ENCODE measurements at places on chromosomes 1 and 21.

DNA sequence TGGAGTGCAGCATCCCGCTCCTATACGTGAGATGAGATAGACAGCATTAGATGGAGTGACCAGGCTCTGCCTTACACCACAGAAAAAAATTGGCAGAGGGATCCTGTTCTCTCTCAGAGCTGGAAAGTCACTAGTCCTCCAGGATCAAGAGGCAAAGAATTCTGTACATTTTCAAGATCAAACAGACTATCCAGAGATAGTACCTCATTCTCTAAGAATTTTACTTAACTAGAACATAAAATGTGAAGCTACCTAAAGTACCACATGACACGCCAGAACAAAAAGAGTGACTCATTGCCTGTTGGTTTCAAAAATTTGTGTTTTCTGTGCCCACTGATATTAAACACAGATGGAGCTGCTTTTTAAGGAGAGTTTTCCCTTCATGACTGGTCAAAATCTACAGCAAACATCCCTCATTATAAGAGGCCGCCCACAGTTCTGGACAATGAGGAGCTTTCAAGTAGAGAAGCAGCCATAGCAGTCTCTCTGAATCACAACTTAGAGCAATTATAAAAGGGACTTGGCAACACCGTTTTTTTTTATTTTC lies 32.3 kb downstream of the CD160 start:
- no peak for DNase-seq

DNA sequence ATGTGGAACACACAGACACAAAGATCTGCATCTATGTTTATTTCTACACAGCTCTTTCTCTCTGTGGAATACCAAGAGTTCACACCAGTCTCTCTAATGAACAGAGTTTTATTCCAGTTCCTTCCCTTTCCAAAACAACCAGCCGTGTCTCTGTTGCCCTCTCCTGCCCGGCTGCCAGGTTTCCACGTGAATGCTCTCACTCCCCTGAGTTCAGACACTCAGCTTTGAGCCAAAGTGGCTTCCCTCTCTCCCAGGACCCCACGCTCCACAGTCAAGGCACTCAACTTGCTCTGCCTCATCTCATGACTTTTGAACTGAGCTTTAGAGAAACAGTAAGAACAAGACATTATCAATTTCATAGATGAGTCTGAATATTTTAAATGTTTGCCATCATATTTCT lies 488.9 kb downstream of the SMYD3 start:
- no peak for DNase-seq

DNA sequence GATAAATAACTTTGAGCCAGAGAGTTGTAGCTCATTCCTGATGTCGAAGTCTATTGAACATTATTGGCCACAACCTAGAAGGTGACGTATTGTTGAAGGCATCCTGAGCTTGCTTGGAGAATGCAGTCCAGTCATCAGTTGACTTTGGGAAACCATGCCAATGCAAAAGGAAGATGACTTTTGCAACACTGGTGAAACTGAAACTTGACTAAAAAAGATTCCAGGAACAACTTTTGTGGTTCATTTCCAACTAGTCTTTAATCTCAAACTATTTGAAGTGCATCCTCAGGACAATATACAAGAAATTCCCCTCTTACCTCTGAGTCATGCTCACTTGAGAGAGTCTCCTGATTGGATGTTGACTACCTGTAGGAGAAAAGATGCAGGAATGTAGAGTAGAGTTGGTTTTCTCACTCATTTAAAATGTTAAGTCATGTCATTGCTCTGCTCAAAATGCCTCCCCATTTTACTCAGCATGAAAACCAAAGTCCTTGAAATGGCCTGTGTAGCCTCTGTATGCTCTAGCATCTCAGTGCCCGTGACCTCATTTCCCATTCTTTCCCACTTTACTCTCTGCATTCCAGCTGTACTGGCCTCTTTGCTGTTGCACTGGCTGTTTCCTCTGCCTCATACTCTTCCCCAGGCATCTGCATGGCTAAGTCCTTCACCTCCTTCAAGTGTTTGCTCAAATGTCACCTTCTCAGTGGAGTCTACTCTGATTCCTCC lies 24.4 kb upstream of the LEPR start:
- DNase-seq, result no peak

DNA sequence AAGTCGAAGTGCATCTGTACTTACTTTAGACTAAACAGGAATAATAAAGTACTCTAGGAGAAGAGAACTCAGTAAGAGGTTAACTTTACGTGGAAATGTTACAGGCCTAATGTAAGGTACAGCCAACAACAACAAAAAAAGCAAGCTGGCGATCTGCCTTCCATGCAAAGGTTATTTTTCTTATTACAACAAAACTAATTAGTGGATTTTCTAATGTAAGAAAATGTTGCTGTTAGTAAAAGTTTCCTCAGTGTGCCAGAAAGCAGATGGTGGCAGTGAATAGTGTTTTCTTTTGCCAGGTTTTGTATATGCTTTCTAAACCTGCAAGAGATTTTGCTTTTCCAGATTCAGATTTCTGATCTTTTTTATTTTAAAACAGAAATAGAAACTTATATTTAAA lies 179.2 kb downstream of the NFIA start:
- DNase-seq, result no peak

- no peak for DNase-seq
Observed at GRCh38 chr1:3078430-3078861, 9.4 kb downstream of the PRDM16 start.

GRCh38 chr1:211485480-211485857 lies 6.5 kb downstream of the RD3 start:
- no peak for DNase-seq

DNA sequence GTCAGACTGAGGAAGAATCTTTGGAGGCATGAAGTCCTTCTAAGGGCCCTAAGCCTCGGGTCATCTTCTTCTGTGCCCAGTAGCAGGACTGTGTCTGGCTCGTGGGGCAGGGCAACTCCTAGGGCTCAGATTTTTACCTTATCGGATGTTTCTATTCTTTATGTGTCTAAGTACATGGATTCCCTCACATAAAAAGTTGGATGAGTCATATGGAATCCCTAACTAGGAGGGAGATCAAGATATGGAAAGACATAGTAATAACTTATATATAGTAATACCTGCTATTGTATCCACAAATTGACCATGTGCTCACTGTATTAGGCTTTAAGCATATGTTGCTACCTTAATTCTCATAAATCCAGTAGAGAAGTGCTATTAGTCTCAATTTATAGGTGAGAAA lies 364.5 kb upstream of the CAMK1G start:
- DNase-seq, result no peak

DNA sequence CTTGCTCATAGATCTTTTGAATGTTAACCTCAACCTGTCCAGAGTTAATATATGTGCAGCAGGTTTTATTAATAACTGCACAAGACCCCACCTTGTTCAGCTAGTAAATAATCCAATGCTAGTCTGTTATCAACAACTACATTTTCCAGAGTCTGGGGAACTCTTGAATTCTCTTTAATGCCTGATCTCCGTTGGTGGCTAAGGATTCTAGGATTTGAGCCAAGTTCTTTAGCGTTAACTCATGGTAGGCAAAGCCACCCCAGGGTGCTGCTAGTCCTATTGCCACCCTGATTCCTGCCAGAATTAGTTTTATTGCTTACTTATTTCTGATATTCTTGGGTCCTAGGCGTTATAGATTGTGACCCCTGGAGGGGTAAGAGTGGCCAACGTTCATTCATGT lies 12.8 kb downstream of the BACE2 start:
- DNase-seq, result no peak

DNA sequence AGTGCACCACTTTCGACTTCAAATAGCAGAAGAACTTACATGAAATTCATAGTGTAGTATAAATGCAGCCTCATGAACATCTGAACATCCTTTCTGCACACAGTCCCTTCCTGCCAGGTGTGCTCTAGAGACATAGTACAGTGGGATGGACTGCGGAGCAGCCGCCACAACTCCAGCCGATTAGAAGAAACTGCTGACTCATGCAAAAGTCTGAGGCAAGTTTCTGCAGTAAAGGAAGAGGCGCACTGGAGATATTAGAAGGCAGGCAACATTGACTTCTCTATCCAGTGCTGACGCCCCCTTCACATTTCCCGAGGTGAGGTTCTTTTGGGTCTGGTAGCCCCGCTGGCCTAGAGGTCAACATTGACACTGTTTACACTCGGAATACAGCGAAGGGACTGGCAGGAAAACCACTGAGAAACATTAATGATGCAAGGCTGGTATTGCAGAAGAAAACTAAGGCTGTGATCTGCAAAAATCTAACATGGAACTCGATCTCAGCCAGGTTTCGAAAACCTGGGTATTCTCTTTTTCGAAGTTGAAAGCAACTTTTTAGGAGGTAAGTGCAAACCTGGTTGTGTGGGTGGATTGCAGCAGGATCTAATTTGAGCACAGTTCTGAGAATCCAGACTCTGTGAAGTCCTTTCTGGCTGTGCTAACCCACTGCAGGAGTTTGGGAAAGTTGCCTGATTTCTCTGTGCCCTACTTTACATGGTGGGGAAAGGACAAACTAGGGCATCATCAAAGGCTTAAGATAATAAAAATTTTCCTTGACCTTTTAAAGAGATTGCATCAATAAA lies 90.7 kb downstream of the CDC7 start:
- DNase-seq, result peak; percentile 75

GRCh38 chr1:202599669-202600431 lies 110.4 kb downstream of the SYT2 start:
- DNase-seq, result no peak

GRCh38 chr1:184743062-184743756 lies 11.4 kb downstream of the EDEM3 start:
- DNase-seq, result no peak

- peak; percentile 1 for DNase-seq
Observed at GRCh38 chr1:181936269-181936668, 125.2 kb downstream of the ZNF648 start.

DNA sequence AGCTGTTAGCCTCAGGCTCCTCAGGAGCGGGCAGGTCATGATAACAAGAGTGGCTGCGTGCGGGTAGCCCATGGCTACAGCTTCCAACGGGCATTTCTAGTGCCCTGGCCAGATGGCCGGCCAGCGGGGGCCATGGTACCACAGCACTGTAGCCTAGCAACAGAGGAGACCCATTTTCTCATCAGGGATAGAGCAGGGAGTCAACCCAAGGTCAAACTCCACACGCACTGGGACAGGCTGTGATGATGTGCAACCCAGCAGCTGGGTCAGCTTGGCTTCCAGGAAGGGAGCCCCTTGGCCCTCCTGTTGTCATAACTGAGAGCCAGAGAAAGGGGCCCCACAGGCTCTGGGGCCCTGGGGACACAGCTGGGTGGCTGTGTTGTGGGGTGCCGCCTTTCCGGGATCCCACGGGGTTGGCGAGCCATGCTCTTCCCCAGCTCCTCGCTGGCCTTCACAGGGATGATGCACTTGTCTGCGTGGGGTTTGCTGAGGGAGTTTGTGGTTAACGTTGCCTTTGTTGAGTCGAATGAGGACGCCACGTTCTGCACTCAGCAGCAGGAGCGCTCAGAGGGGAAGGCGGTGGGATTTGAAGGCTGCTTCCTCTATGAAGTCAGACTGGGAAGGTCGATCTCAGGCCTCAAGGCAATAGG lies 46.3 kb downstream of the COL18A1 start:
- DNase-seq, result no peak

DNA sequence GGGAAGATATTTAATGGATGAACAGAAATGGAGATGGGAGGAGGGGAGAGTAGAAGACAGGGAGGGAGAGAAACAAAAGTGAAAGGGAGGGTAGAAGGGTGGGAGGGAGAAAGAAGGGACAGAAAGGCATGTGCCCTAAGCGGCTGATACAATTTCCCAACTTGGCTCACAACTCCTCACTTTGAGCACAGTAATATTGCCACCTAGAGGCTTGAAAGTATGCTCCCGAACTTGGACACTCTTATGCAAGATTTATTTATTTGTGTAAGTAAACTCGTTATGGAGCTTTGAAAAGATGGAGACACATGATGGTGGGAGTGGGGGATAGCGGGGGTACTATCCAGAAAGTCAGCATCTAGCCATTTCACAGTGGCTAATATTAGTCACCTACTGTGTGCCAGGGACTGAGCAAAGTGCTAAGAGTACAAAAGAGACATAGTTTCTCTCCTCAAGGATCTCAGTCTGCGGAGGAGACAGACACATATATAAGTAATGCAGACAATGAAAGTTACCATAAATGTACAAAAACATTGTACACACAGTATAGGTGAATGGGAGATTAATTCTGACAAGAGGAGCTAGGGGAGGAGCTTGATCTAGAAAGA lies 189.7 kb downstream of the SEC16B start:
- no peak for DNase-seq

DNA sequence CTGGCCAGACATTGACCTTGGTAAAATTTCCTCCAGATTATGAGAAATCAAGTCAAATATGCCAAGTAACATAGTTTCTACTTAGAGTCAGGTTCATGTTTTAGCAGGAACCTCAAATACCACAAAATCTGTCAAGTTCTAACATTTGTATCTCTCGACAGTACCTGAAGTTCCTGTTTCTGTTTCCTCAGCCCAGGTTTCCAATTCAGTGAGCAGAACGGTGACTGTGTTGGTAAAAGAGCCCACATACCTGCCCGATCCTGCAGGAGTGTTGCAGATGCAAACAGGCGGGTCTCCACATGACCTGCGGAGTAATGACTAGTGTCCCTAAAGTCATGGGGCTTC lies 57.9 kb upstream of the LGALS8 start:
- no peak for DNase-seq

DNA sequence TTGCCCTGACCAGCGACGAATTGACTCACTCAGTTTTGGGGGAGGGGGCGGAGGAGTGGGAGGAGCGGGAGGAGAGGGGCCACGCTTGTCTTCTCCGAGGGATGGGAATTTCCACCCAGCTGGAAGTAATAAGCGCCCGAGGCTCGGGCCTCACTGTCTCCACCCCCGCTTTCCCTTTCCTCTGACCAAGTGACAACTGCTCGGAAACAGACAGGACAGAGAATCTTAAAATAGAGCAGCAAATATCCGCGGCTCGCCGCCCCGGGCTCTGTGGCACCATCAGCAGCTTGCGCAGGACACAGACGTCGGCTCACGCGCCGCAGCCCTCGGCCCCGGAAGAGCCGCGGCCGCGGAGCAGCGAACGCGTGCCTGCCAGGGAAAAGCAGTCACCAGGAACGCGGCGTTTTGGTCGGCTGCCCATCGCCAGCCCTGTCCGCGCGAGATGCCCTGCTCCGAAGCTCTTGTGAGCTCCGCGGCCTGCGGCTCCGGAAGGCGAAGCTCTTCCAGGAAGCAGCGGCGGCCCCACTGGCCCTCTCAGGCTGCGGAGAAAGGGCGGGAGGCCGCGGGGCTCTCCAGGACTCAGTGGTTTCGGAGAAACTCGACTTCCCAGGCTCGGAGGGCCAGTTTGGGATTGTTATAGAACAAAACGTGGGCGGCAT lies 10.7 kb upstream of the RGS16 start:
- DNase-seq, result peak; percentile 67

GRCh38 chr1:153919876-153920852 lies 2.6 kb downstream of the GATAD2B start:
- no peak for DNase-seq

GRCh38 chr21:21807598-21807903 lies 809.3 kb downstream of the NCAM2 start:
- DNase-seq, result no peak

DNA sequence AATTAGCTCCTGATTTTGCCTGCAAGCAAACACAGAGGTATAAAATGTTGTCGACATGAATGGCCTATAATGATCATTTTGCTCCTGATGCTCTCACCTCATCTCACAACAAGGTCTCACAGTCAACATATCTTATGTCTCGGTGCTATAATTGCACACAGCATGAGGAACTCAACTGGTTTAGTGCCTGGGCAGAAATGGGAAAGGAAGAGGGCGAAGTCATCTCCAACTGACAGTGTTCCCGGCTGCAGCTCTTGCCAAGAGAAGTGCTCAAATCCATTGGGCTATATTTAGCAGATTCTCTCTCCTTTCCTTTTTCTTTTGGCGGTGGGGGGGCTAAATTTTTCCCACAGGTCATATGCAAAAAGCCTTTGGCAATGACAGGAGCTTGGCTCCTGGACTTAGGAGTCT lies 53.0 kb downstream of the SLC45A1 start:
- DNase-seq, result no peak

- peak; percentile 57 for DNase-seq
Observed at GRCh38 chr1:24928689-24929397, 1.2 kb downstream of the RUNX3 start.

Measured in T-helper 1 cell (primary cell).